Cortex of kidney (tissue), 1 donor: ENCODE measurements at places on chromosomes 13 and 19.

DNA sequence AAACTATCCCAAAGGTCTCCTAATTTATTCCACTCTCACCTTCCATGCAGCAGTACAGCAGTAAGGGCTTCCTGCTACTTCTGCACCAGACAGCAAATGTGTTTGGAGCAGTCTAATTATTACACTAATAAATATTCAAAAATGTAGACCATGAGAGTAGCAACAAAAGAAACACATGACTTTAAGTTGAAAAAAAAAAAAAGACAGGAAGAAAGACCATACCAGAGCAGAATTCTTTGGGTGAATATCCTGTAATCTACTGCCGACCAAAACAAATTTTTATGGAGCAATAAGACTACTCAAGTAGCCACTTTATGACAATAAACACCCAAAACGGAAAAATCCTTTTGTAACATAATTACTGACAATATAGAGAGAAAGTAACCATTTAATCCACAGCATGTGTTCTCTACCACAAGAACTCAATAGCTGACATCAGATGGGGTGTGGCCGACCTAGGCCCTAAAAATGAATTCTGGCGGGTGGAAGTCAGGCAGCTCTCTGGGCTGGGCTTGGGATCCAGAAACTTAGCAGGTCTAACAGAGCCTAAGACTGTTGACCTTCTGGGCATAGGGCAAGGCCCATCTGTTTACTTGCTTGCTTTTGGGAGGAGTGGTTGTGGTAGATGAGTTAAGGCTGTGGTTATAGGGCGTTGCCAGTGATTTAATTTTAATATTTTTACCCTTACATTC lies 4.6 kb downstream of the KLF12 start:
- no peak for DNase-seq

DNA sequence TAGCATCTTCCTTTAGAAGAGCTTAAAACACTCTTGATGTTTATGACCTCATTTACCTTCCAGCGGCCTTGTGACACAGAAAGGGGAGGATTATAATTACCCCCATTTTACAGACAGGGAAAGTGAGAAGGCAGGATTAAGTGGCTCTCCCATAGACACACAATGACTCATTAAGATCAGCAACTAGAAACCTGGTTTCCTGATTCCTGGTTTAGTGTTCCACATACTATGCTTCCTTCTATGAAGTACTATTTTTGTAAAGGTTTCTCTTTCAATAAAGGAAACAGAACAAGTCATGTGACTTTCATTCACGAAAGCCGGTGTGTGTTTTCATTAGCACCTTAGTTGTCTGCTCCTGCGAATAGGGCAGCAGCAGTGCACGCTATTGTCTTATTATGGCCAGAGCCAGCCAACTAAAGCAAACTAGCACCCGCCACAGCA lies 8.3 kb downstream of the IRS2 start:
- DNase-seq = no peak

DNA sequence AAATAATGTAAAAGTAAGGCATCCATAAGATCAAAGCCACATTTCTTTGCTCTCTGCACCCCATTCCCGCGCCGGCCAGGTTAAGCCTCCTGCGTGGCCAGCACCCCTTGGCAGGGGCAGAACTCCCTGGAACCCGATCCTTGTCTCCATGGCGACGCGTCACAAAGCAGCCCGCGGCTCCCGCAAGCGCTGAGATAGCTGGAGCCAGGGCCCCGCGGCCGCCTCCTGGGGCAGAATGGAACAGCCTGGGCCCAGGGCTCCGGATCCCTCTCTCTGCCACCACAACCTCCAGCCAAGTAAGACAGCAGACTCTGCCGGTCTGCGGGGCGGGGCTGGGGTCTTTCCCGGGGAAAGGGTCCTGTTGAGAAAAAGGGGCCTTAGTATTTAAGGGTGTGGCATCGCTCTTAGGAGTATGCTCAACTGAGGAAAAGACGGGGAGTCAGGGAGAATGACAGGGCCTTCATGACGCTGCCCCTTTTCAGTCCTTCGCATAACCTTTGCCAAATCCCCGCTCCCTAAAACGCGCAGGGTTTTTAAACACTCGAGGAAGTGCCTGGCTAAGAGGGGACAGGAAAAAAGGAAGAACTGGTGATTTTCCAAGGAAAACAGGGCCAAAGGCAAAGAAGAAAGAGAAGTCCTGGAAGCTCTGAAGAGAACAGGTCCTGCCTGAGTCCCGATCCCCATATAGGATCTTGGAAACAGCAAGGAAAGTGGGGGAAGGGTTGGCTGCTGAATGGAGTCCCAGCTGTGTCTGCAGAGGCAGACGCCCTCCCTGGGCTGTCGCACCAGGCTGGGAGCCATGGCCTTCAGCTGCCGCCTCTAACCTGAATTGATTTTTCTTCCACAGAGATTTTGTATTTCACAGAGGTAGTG lies at the start of gene TEX26:
TEX26 (plus strand) TSS at position 176 of the 873 bp plus-strand sequence; CDS start at position 236, 60 bp downstream.
- DNase-seq = no peak

- DNase-seq = no peak
These were observed 15.2 kb downstream of the C19orf12 start for GRCh38 chr19:29699861-29700260.

- DNase-seq = no peak
These were observed at the start of gene WDR18 for GRCh38 chr19:984165-984967. WDR18 (plus strand) TSS chr19:984345; CDS start chr19:984354, 9 bp downstream.

GRCh38 chr13:110697842-110698241 lies 8.1 kb downstream of the CARS2 start:
- no peak for DNase-seq

- no peak for DNase-seq
These were observed 78.8 kb downstream of the MAP4K1 start for GRCh38 chr19:38538793-38539528.
